Hair follicular keratinocyte (primary cell): ENCODE measurements at places on chromosomes 16 and 17. TPM values are rescaled to one million over a fixed set of nuclear protein-coding genes. Genes with fewer than 3 reads are reported as not detected.

TMEM92 gene
- total RNA-seq, result 2.0 and 3.4 TPM in 2 replicates

CETP gene
- total RNA-seq, result not detected in 2 replicates

PYDC1 gene
- not detected in 2 replicates for total RNA-seq

TMEM235 gene
- total RNA-seq, result not detected in 2 replicates

CD300H gene
- not detected in 2 replicates for total RNA-seq

PTGES3L gene
- 0.19 TPM in 1 of 2 replicates, not detected in the other for total RNA-seq

QPRT gene
- total RNA-seq, result 6.2 and 8.3 TPM in 2 replicates

APPBP2 gene
- 9.2 and 14.3 TPM in 2 replicates for total RNA-seq

HBA2 gene
- not detected in 2 replicates for total RNA-seq

KRTAP2-3 gene
- 0.15 and 0.62 TPM in 2 replicates for total RNA-seq

HOXB13 gene
- total RNA-seq, result not detected in 2 replicates

BRIP1 gene
- 5.7 and 7.4 TPM in 2 replicates for total RNA-seq

CBFA2T3 gene
- total RNA-seq, result 0.11 and 0.23 TPM in 2 replicates

SPN gene
- total RNA-seq, result not detected in 2 replicates
